ENCODE measurements at places on chromosomes 7 and 10.

- peak; percentile 92 for DNase-seq
Observed at GRCh38 chr10:15084502-15084922, 4.1 kb downstream of the ACBD7 start.

- peak; percentile 42 for DNase-seq
Observed at GRCh38 chr7:140402178-140402835, 1.6 kb upstream of the RAB19 start.

- no peak for DNase-seq
Observed at GRCh38 chr7:99449326-99449725, 10.6 kb downstream of the CPSF4 start.

DNA sequence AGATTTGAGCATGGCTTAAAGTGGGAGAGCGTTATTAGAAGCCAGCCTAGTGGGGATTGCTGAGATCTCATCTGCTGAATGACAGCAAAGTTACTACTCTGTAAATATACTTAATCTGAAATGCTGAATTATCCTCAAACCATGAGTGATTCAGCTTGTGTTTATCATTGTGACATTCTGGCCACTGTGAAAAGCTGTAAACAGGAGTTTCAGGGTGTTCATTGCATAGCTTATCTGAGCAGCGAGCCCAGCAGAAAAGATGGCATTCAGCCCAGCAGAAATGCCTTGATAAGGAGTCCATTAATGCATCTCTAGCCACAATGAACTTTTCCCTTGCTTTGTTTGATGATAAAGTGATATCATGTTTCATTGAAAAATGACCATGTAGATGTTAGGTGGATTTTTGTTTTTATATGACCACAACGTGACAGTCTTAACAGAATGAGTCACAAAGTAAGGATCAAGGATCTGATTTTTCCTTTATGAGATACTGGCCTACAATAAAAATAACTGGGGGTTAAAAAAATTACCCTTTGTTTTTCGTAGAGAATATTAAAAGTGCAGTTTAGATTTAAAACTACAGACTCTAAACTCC lies 7.8 kb downstream of the TES start:
- DNase-seq: peak; percentile 86

GRCh38 chr7:3128857-3129490 lies 85.3 kb upstream of the CARD11 start:
- DNase-seq: no peak

GRCh38 chr10:52523696-52524095 lies 209.6 kb downstream of the DKK1 start:
- no peak for DNase-seq

DNA sequence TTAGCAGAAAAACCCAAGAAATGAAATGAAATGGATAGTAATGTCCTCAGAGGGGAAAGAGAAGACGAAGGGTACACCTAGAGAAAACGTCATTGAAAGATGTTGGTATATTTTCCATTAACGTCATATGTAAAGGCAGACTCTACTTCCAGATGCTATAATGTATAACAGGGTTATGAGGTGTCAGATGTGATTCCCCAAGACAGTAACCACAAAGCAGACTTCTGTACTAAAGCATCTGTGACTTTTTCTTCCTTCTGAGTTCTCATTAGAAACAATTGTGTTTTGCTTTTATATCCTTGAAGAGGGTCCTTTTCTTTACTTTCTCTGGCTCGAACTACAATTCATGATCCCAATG lies 37.4 kb downstream of the LRRC72 start:
- no peak for DNase-seq

GRCh38 chr10:48905311-48905710 lies 34.3 kb downstream of the LRRC18 start:
- no peak for DNase-seq

GRCh38 chr10:72006026-72006425 lies 41.8 kb downstream of the CHST3 start:
- no peak for DNase-seq

DNA sequence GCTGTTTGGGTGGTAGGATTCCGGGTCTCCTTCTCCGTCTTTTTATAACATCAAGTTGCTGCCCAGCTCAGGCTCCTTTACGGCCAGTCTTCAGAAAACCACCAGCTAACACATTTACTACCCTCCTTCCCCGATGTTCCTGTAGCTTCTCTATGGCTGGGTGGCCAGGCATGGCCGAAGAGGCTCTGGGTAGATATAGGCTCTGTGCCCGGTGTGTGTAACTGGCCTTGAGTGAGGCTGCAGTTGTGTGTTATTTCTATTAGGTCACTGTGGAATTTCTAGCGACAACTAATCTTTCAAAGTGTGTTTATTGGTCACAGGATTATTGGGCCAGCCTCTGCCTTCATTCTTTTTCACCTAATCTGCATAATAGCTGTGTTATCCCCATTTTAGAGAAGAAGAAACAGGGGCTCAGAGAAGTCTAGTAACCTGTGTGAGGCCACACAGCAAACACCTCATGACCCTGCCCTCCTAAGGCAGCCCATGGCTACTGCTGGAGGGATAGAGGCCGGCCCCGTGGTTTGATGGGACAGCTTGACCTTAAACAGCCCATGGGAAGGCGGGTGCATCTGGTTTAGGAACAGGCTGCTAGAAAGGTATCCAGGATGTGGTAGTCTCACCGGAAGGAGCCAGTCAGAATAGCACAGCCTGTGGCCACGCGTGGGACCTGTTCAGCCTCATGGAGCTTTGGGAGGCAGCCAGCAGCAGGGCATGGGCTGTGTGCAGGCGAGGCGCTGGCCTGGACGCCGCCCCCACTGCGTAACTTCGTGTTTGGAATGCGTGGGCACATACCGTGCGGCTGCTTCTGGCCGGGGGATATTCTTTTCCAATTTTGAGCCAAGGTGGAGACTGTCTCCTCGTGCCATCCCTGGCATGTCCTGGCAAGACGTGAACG lies 29.7 kb downstream of the HTRA1 start:
- no peak for DNase-seq

- DNase-seq: no peak
Observed at GRCh38 chr10:62177111-62177510, 91.5 kb downstream of the RTKN2 start.

All from AG09309 (cell line).